Thoracic aorta (tissue), 2 donors: ENCODE measurements at places on chromosomes 16 and 17. TPM values are rescaled to one million over a fixed set of nuclear protein-coding genes. Genes with fewer than 3 reads are reported as not detected.

GP1BA gene
- total RNA-seq, result not detected

DNA sequence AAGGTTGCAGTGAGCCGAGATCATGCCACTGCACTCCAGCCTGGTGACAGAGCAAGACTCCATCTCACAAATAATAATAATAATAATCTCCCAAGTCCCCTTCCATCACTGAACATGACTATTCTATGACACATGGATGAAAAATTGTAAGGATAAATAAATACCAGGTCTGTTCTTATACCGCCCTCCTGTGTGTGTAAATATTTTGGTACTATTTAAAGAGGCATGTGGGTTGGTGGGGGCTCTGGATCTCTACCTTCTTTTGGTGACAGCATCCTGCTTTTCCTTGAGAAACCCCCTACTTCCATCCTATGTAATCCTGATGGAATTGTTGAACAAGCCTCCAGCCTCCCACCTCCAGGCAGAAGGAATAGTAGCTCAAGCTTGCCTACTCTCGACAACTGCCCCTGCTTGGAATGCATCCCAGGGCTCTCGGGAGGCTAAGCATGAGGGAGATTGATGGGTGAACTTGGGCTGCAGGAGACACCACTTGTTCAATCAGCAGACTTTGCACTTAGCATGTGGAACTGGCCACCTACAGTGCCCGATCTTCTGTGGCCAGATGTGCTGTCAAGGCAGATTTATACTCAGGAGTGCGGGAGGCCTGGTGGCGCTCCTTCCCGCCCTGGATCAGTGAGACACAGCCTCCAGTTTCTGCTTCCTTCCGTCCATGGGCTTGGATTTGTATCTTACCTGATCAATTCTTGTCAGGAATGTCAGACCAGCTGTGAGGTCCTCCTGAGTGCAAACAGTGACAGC is 287.4 kb downstream of the SLC39A11 start:
- no peak for DNase-seq

DNA sequence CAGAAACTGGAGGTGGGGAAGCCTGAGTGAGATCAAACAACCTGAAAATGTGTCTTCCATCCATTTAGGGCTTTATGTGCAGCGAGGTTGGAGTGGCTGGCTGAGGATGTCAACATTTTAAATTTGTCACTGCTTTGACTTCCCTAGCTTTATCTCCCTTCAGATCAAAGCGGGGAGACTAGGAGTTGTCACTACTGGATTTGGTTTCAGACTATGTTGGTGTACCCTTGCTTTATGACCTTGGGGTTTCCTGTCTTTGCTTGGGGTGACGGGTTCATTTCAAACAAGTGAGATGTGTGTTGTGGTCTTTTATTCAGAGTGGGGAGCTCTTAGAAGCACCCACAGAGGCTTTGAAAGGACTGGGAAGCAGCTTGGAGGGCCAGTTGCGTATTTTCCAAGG is 25.6 kb downstream of the MSI2 start:
- DNase-seq, result no peak

GRCh38 chr17:64413513-64413912 is 22.9 kb upstream of the PECAM1 start:
- DNase-seq, result no peak

DNA sequence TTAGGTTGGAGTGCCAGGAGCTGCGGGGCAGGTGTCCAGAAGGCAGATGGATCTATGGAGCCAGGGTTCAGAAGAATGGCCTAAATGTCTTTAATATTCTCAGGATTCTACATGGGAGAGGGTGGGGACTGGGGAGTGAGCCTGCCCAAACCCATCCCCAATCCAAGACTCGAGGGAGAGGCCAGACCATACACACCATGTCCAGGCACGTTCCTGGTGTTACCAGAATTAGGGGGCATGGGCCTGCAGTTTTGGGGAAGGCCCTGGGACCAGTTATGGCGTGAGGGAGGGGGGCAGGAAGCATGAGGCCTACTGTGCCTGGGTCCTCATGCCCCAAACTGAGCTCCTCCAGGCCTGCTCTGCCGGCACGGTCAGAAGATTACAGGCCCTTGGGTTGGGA is 1.9 kb downstream of the TAX1BP3 start:
- DNase-seq, result no peak

DNA sequence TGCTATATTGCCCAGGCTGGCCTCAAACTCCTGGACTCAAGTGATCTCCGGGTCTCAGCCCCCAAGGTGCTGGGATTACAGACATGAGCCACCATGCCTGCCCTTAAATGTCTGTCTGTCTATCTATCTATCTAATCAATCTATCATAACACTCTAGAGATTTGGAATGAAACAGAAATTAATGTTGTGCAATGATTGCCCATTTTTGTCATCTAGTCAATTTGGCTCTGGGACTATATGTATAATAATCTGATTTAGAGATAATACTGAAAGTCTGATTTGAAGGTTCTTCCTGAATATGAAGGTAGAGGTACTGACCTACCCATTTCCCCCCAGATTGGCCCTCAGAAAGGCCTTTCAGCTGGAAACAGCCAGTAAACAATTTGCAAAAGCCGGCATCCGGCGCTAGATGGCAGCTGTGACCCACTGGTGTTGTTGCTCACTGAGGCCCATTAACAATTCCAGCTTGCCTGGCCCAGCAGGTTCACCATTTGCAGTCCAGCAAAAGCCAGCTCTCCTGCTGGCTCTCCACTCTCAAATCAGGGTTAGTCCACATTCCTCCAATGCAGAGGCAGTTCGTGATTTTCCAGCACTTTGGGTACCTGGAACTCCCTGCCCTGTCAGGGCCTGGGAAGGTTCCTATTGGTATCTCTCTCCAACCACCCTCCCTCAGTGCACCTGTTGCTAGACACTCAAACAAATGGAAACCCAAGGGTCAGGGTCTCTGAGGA is 22.9 kb upstream of the C16orf87 start:
- no peak for DNase-seq

DNA sequence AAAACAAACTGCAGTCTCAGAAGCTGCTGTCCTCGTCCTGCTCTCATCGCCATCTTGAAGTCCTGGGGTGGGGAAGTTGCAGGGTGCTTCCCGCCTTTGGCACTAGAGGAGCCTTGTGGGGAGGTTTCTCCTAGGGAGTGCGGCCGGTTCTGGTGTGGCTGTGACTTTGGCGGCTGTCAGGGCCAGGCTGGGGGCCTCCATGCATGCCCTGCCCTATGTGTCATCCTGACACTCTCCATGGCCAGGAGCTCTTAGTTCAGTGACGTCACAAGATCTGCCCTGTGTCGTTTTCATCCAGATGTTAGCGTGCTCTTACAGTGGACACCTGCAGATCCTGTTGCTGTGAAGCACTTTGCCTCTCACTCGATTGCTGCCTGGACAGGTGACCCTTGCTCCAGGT is 49.6 kb downstream of the PLD6 start:
- no peak for DNase-seq

GRCh38 chr17:34001246-34001645 is 253.8 kb upstream of the CCL2 start:
- DNase-seq, result no peak
